AG04450 (cell line): ENCODE measurements at places on chromosomes 7 and 10.

GRCh38 chr7:83976302-83976701 lies 218.3 kb downstream of the SEMA3A start:
- no peak for DNase-seq

- DNase-seq = no peak
Observed at GRCh38 chr10:11082526-11082925, 64.9 kb downstream of the CELF2 start.

DNA sequence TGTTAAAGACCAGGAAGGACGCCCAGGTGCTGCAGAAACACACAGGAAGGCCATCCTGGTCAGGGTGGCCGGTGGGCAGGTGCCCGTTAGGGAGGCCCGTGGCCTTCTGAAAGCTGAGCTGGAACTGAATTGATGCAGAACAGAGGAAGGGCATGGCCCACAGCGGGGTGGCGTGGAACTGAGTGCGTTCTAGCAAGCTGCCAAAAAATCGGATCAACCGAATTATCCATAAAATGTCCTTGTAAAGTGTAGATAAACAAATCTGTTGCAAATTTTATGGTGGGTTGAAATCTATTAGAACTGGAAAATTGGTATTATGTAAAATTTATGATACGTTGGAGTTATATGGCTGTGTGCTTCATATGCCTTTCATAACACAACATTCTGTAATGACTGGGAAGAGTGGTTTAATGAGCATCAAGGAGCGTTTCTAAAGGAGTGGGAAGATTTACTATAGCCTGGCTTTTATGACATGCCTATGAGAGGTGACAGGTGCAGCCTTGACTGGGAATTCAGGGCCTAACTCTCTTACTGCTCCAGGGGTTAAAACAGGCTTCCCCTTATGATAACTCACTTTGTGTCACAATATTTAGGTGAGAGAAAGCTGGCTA lies 108.1 kb downstream of the GPR26 start:
- no peak for DNase-seq

GRCh38 chr10:48604991-48605508 lies at the start of gene ARHGAP22:
ARHGAP22 (minus strand) TSS chr10:48605073; CDS start chr10:48604796, 277 bp downstream.
- DNase-seq = no peak

DNA sequence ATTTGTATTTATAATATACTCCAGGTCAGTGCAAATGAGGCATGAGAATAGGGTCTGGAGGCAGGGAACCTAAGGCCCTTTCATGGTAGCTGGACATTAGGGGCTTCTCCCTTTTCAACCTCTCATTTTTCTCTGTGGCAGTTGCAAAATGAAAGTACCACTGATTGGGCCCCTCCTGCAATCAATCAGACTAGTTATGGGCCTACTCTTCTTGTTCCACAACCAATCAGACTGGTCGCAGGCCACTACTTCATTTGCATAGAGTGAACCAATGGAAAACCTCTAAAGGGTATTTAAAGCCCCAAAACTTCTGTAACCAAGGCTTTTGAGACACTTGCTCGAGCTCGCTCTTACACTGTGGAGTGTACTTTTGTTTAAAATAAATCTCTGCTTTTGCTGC lies 10.0 kb upstream of the PRPS1L1 start:
- DNase-seq = no peak

DNA sequence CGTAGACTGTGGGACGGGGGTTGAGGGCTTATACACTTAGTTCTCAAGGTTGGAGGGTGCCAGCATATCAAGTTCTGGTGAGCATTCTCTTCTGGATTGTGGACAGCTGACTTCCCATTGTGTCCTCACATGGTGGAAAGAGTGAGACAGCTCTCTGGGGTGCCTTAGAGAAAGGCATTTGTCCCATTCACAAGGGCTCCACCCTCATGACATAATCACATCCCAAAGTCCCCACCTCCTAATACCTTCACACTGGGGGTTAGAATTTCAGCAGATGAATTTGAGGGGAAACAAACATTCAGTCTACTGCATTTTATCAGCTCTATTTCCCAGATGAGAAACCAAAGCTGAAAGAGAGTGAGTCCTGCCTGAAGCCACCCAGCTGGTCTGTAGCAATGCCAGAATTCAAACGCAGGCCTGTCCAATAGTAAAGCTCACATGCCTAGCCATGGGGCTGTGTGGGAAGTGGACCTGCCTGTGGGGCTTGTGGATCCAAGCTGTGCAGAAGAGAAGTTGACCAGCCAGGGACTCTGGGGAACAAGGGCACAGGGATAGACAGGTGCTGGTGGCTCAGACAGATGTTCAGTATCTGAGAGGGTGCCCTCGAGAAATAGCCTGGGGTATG lies 34.9 kb upstream of the LOXL4 start:
- DNase-seq = no peak

GRCh38 chr7:5217851-5218331 lies 27.9 kb downstream of the WIPI2 start:
- no peak for DNase-seq

- no peak for DNase-seq
Observed at GRCh38 chr7:136957391-136957790, 88.9 kb downstream of the CHRM2 start.

DNA sequence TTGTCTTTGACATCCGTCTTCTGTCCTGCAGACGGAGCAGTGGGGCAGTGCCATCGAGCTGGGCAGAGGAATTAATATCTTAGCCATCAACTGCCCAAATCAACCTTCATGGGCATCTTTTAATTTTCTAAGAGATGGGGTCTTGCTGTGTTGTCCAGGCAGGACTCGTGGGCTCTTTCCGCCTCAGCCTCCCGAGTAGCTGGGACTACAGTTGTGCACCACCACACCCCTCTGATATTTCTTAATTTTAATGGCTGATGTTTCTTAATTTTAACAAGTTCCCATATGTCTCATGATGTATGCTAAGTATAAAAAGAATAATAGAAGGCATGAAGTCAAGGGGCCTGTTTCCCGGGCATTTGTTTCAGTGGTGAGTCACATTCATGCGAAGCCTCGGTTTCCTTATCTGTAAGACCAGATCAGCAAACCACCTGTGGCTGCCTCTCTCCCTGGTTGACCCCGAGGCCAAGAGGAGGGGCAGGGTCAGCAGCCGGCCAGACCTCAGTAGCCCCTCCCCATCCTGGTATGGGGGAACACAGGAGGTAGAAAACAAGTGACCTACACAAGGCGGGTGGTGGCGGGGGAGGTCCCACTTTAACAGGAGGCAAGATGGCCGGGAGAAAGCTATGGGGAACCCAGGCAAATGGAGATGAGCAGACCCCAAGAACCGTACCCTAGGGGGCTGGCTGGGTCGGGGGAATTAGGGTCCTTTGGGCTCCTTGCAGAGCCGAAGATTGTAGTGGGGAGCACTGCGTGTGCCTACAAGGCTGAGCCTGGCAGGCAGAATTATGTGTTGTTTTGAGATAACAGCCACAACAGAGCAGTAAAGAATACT lies 85.5 kb downstream of the CUX1 start:
- DNase-seq = no peak

DNA sequence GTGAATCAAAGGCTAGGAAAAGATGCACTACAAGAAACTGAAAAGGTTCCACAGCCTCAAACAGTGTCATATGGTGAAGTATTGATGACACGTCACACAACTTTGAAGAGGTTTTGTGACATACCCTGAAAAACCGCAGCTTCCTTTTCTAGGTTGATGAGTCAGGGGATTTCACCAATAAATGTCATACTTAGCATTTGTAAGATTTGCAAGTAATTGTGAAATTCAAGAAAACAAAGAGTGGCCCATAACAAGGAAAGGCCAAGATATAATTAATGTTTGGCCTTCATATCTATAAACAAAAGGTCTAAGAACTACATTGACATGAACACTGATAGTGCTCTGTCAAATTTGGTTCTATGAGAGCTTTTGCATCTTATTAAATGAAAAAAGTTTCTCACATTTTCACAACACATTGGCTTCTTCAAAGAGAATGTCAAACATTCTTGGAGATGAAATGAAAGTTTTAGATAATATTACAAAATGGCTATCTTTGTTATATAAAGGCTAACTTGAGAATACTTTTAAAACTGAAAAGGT lies 62.0 kb upstream of the NAMPT start:
- peak; percentile 63 for DNase-seq

GRCh38 chr10:126430512-126430911 lies 42.2 kb upstream of the ADAM12 start:
- DNase-seq = no peak

GRCh38 chr7:106813705-106814305 lies 51.3 kb upstream of the PIK3CG start:
- DNase-seq = no peak

GRCh38 chr7:15737601-15738000 lies 51.1 kb upstream of the MEOX2 start:
- no peak for DNase-seq

DNA sequence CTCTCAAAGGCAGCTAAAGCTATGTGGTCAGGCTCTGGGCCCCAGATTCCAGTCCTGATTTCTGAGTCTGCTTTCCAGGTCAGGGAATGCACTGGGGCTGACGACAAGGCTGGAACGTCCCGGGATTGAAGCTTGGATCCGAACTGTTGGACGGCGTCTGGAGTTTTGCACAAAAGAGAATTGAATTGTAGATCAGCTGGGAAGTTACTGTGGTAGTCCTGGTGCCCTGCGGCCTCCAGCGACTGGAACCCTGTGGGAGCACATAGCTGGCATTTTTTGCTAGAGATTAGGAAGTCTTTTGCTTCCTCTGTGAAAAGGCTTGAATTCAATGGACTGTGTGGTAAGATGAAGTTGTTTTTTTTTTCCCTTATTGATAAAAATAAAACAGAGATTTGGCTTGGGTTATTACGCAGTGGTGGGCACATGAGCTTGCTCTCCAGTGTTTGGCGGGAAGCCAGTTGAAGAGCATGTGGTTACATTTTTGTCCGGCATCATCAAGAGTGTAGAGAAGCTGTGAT lies at the start of gene HK1:
Gene HK1, plus strand, starts transcription at position 51 of the 518 bp plus-strand sequence.
- no peak for DNase-seq
